ENCODE measurements at places on chromosomes 3 and 15.
A peak's percentile ranks its signal among the peaks of the same experiment; 100 is the strongest.

DNA sequence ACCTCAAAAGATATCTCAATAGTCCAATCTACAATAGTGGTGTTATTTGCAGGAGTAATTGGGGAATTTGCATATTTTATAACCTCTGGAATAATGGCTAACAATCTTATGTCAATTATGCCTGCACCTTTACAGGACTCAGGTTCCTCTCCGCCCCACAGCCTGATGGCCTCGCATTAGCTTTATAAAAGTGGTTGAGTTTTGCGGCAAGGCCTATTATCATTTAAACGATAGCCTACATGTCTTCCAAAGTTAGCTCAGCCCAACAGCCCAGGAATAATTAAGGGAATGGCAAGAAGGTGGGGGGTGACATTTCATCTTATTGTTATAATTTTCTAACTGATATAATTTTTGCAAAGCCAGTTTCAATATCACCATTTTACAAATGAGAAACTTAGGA lies 97.3 kb downstream of the RTP4 start:
- no peak for DNase-seq

GRCh38 chr3:25527801-25528200 lies 99.7 kb downstream of the RARB start:
- DNase-seq = no peak

DNA sequence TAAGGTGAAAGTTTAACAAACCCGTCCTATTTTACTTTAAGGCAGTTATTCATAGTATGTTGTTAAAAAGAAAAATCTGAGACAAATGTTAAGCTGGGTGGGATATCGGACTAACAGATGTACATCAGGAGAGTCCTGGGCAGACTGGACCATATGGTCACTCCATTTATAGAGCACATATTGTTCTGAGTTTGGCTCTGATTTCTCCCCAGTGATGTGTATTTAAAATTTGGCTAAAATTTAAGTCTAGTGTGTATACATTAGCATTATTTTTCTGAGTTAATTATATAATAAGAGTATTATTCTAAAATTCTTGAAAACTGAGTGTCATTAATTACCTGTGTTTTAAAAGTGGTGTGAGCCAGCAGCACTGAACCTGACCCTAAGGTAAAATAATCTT lies 6.1 kb downstream of the GMPS start:
- no peak for DNase-seq

DNA sequence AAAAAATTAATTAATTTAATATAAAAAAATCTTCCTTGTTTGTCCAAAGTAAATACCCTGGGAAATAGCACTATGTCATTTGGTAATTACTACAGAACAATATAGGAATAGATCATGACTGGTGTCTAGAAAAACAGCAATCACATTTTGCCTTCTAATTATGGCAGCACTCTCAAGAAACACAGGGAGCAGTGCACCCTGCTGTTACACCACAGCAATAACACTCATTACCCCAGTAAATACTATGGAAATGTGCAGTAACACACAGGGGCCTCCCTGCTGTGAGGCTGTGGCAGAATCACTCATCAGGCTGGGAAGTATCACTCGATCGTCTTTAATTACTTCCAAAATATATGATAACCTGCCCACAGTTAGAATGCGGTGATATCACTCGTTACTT lies 646.0 kb downstream of the TUSC7 start:
- no peak for DNase-seq

DNA sequence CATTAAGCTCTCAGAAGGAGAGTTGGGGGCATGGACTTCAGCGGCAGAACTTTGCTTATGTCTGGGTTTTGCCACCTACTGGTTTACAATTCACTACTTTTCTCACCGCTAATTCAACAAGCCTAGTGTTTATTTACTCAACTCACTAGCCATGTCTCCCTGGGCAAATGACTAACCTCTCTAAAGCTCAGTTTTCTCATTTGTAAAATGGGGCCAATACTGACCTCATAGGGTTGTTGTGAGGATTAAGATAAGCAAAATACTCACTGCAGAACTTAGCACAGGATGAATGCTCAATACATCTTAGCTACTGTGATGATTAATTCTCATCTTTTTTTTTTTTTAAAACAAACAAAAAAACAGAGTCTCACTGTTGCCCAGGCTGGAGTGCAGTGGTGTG lies 106.3 kb downstream of the CADPS start:
- no peak for DNase-seq

GRCh38 chr3:138367326-138367850 lies 19.0 kb downstream of the MRAS start:
- DNase-seq = no peak

DNA sequence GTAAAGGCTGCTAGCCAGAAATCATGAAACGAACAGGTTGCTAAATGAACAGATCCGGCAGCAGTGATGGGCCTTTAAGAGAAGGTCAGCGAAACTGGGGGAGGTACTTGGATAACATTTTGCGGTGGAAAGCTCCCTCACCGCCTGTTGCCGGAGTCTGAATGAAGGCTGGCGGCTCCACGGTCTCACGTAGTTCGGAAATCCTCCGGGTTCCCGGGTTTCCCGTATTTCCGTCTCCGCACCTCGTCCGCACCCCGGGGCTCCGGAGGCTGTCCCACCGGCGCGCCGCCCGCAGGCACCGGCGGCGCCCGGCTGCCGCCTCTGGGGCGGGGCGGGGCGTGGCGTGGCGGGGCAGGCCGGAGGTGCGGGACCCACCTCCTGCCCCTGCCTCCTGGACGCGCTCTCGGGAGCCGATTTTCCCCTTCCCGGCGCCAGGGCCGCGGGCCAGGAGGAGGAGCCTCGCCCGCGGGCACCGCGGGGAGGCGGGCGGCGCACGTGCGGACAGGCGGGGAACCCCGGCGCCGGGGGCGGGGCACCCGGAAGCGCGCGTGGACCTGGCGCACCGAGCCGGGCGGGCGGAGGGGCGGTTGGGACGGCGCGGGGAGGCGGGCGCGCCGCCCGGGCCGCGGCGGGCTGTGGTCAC lies at the start of gene ZDHHC23:
TSS of gene ZDHHC23 (plus strand) at position 642 of the 643 bp plus-strand sequence. CDS start 790 bp downstream, outside the sequence.
- peak; percentile 37 for DNase-seq

DNA sequence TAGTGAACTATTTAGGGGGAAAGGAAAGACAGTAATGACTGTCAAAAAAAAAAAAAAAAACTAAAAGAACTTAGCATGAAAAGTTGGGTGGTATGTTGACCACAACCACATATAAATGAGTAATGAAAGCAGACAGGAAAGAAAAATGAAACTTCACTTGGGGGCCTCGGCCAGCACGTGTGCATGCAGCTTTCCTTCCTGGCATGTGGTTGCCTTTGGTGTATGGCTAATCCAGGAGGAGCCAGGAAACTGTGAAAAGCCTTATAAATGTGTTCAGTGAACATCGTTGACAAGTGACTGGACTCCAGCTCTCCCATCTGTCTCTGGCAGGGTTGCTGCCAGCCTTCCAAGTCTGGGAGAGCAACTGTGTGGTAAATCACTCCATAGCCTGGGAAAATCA lies 195.1 kb downstream of the DTWD1 start:
- no peak for DNase-seq

- DNase-seq = no peak
These were observed 536.4 kb downstream of the UNC13C start for GRCh38 chr15:54514601-54515000.

GRCh38 chr15:49624056-49624455 lies 3.2 kb downstream of the DTWD1 start:
- DNase-seq = no peak

DNA sequence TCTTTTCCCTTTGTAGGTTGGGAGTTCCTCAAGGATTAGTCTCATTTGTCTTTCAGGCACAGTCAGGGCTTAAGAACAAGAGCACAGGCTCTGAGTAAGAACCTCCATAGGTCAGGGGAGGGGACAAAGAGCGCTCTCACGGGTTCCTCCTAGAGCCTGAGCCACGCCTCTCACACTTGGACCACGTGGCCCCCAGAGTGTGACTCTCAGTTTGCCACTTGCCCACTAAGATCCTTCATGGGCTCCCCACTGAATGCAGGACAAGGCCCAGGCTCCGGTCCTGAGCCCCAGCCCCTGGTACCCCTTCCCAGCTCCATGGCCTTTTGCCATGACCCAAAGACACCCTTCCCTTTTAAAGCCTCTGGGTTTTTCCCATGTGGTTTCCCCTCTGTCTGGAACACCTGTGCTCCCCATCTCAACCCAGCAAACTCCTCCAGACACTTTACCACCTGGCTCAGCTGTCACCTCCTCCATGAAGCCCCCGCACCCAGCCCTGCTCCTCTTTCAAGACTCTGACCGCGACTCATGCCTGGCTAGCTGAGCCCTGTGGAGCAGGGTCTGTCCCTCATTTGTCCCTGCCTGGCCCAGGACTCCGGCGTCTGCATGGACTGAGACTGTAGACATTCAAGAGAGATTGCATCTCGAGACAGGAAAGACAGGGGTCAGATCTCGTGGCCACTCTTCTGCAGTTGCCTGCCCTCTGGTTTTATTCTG lies 32.7 kb downstream of the IQSEC1 start:
- DNase-seq = peak; percentile 28

DNA sequence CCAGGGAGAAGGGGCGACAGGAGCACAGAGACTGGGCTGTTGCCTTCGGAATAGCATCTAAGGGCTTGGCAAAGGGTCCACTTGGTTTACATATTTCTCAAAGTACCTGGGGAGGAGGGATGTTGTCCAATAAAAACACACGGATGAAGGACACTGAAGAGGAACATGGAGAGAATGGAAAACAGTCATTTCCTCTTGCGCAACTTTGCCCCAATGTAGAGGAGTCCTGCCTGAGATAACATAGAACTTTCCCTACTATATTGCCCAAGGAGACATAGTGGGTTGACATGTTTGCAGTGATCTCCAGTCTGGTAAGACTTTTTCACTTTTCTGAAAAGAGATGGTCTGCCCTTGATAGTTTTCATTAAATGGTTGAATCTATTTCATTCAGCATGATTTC lies 468.8 kb upstream of the SUCLG2 start:
- no peak for DNase-seq

DNA sequence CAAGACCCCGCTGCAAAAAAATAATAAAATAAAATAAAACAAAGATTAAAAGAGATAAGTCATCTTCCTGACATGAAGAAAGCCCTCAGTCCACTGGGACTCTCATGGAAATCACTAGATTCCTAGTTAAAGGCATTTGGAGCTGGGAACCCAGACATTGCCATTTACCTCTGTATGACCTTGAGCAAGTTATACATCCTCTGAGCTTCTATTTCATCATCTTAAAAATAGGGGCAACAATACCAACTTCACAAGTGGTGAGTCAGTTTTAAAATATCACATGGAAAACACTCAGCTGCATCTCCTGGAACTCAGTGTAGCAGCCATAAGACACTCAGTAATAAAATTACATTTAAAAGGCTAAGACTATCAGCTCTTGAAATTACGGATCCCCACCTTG lies 334.8 kb downstream of the ERC2 start:
- DNase-seq = no peak

GRCh38 chr15:48021336-48022086 lies 99.3 kb upstream of the SLC24A5 start:
- no peak for DNase-seq

DNA sequence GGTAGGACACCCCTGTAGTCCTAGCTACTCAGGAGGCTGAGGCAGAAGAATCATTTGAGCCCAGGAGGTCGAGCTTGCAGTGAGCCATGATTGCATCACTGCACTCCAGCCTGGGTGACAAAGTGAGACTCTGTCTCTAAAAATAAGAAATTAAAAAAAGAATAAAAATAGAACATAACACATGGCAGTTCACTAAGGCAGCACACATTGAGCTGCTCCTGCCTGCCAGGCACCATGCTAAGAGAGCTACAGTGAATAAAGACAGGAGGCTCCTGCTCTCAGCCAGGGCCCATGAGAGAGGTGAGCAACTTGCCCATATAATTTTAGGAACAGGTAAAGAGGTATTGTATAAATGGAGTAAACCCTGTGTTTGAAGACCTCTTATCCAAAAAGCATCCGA lies 54.3 kb downstream of the EBLN2 start:
- no peak for DNase-seq

DNA sequence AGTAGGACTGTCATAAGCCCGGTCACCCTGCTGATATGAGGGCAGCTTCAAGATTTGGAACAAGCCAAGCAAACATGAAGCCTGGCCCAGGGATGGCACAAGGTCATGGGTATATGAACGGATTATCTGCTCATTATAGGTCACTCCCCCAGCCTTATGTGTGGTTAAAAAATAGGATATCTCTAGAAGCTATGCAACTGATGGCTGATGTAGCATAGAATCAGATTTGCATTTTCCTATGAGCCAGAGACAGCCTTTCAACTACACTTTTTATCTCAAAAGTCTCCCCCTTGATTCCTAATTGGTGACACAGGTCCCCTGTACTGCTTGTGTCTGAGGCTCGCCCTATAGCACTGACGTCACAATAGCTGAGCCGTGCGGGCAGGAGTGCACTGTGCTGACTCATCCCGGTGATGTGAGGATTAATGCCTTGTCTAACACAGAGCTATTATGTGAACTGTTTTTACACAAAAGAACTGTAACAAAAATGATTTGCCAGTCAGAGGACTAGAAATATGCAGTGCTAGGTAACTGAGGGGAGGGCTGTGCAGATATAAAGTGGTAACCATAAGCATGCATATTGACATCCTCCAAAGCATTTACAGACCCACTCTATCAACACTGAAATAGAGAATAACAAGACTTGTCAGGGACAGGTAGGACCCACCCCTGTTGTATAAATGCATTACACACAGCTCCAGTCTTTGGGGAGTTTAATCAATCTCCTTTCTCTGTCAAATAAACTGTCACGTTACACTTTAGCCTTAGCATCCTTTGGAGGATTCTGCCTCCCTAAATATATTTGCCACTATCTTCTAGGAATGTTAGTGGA lies 204.9 kb downstream of the TIGIT start:
- DNase-seq = no peak

DNA sequence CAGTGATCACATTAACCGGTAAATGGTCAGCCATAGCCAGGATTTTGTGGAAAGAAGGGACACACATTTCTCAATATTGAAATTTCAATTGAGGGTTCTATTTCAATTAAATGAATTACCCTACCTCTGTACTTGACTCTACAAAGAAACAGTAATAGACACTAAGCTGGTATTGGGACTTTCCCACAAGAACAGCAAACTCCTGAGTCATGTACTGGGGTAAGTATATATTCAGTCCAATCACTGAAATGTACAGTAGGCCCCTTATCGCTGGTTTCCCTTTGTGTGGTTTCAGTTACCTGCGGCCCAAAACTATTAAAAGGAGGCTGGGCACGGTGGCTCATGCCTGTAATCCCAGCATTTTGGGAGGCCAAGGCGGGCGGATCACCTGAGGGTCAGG lies 17.6 kb downstream of the ASB14 start:
- DNase-seq = no peak

- DNase-seq = no peak
These were observed 755 bp downstream of the PTPN9 start for GRCh38 chr15:75578173-75578947.

DNA sequence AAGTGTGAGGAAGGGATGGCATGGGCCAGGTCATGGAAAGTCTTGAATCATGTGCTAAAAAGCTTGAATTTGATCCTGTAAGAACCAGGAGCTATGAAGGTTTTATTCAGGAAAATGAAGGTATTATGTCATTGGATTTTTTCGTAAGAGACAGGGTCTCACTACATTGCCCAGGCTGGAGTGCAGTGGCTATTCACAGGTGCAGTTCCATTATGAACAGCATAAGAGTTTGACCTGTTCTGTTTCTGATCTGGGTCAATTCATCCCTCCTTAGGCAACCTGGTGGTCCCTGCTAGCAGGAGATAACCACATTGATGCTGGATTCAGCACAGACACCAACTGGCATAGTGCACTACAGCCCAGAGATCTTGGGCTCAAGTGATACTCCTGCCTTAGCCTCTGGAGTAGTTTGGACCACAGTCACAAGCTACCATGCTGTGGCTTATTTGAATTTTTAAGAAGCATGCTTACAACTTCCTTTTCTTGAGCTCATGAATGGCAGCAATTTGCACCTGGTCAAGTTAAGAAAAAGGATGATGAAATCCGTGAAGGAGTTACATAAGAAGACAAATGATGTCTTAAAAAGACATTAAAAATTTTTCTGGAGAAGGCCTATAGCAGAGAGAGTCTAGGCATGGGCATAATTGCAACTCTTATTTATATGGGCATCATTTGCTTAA lies 79.1 kb downstream of the CADPS start:
- DNase-seq = no peak
